Stimulated activated CD8-positive, alpha-beta memory T cell treated with anti-CD3 and anti-CD28 coated beads, Interleukin-7, amount 100 ng/mL, for 1 hour (primary cell): ENCODE measurements at places on chromosomes 4 and X.

- DNase-seq, result no peak
Observed at GRCh38 chr4:155881555-155881954, 15.5 kb upstream of the ASIC5 start.

GRCh38 chr4:27684610-27685011 is 824.0 kb downstream of the STIM2 start:
- DNase-seq, result no peak

DNA sequence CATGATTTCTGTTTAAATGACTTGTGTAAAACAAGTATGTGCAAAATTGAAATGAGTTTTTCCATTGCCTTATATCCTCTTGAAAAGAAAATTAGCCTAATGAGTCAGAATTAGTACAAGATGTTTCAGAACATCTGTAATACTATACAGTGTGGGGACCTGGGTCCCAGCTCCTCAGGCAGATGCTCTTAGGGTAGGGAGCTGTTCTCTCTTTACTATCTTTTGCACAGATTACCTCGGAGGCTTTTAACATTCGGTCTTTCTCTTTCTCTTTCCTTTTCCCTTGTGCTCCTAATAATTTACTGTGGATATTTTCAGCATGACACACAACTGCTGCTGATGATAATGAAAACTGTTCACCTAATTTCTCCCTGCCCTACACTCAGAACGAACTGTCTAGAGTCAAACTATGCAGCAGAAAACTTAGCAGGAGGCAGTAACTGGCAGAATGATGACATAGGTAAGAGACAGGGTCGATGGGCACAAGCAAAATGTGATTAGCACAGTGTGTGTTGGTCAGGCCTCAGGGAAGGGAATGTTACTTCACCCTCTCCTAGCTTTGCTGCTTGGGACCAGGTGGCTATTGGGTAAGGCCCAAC is 455.3 kb downstream of the PDHA2 start:
- no peak for DNase-seq

DNA sequence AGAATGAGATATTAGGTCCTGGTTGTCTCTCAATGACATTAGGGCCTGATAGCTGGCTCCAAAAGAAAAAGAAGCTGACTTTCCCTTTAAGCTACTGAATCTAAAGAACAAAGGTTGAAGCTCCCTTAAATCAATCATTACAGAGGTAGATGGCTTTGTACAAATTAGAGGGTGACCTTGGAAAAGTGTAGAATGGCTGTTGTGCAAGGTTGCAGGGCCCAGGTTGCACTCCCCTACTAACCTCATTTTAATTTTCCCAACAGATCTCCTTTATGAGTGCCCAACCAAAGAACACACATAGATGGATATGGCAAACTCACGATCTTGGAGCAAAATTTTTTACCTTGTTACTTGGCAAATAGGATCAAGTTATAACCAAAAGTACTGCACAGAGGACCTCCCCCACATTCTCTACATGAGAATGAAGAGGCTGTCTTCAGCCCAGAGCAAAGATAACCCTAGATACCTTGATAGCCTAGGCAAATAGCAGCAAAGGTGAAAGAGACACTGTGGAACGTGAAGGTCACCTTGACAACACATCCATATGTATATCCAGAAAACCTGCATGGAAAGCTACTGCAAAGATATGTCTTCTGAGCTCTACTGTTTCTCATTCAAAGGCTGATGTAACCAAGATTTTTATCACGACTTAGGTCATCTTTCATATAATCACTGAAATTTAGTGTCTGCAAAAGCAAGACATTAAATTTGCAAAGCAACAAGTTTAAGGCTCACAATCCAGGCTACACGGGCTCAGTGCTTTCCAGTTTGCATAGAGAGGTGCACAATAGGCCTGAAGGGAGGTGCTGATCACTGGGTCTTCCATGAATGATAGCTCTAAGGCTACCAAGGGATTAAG is 23.0 kb downstream of the KLB start:
- DNase-seq, result no peak

DNA sequence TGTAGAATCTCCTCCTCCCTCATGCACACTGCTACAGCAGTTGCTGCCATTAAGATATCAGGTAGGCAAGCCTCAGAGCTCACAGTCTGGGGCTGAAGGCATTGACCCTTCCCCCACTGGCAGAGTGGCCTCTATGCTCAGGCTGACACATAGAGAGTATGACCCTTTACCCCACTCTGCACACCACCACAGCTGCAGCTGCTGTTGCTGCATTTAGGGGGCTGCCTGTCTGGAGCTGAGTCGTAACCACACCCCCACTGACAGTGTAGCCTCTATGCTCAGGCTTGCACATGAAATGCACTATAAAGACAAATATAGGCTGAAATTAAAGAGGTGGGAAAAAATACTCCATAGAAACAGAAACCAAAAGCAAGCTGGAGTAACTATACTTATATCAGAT is 289.3 kb upstream of the PABPC4L start:
- no peak for DNase-seq

DNA sequence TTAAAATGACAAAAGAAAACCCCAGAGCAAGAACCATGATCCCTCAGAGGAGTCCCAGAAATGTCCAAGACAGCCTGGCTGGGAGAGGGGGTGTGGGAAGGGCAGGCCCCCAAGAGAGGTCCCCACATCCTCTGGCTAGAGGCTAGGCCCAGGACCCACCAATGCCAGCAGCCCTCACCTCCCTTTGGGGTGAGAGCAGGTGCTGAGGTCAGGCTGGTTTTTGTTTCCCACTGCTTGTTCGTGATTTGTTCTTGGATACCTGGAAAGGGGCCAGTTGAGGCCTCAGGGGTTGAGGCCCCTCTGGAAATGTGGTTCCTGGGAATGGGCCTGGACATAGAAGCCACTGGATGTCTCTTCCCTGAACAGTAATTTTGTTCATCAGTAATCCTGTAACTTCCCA is 2.3 kb upstream of the GRSF1 start:
- no peak for DNase-seq

- DNase-seq, result peak; percentile 27
Observed at GRCh38 chr4:173257732-173258717, 76.1 kb downstream of the HMGB2 start.

GRCh38 chrX:17377795-17378194 is 2.8 kb downstream of the NHS start:
- no peak for DNase-seq

DNA sequence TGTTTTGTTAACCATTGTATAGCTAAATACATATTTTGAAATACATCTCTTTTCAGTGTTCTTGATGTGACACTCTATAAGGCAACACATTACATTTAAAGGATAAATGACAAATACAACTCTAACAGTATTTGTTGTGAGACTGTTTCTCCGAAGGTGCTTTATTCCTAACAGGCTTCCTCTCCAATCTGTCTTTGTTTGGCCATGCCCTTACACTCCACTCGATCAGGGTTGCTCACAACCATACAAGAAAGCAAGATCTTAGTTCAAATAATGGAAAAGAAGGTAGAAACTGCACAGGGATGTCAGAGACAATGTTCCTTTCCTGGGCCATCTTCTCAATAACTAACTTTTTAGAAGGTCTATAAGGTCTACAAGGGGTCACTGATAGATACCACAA is 36.5 kb downstream of the AMMECR1 start:
- no peak for DNase-seq

GRCh38 chr4:4730249-4730648 is 129.2 kb upstream of the MSX1 start:
- no peak for DNase-seq

GRCh38 chr4:177131736-177132135 is 177.9 kb upstream of the NEIL3 start:
- no peak for DNase-seq

- no peak for DNase-seq
Observed at GRCh38 chr4:578451-579443, 2.7 kb upstream of the TMEM271 start.

DNA sequence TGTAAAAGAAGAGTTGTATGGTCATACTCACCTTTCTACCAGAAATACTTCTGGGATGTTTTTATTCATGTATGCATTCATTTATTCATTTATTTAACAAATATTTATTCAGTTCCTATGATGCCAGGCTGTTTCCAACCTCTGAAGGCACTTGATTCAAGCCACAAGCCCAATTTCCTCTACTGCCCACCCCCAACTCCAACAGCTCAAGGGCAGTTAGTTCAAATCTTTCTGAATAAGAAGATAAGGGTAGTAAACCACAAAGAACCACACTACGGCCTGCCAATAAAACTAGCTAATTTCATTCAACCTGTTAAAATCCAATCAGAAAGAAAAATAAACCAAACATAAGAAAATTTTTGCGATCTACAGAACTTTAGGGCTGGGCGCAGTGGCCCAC is 31.2 kb downstream of the LRBA start:
- no peak for DNase-seq

DNA sequence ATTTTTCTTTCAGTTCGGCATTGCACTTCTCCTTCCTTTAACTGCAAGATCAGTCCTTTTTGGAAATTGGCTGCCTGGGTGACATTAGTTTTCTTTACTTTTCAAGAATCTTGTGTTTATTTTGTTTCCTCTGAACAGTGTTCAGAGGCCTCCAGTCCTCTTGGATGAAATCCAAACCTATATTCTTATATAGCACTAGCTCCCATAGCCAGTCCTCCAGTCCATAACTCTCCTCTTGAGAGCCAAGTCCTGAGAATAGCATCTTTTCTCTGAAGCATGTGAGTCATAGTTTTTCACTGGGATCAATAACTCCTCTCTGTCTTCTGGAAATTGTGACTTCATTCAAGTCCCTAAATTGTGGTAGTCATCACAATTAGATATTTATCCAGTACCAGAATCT is 357.5 kb downstream of the RAPGEF2 start:
- no peak for DNase-seq

- no peak for DNase-seq
Observed at GRCh38 chr4:110195561-110196205, 2.7 kb downstream of the ELOVL6 start.

DNA sequence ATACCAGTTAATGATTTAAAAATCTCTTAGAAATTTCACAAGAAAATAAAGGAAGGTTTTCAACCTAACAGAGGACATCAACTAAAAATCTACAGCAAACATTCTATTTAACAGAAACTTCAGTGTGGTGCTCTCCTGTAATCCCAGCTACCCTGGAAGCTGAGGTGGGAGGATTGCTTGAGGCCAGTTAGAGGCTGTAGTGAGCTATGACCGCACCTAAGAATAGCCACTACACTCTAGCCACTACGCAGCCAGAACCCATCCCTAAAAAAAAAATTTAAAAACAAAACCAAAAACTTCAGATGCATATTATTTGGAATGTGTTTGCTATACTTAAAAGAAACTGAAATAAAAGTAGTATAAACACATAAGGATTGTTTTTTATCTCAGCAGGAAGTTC is 7.2 kb upstream of the FHIP1A start:
- DNase-seq, result no peak

DNA sequence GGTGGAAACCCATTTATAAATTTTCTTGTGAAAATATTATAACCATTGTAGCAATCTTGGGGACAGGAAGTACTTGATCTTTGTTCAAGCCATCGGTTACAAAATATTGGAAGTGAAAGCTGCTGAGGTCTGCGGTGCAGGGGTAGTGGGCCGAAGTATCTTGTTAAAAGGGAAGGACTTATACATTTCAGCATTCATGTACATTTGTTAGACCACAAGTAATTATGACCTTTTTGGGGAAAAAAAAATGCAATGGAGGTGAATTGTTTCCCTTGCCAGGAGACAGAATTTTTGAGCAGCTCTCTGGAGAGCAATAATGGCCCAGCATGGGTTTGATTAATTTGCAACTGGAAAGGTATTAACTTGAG is 121.3 kb downstream of the EGF start:
- no peak for DNase-seq

DNA sequence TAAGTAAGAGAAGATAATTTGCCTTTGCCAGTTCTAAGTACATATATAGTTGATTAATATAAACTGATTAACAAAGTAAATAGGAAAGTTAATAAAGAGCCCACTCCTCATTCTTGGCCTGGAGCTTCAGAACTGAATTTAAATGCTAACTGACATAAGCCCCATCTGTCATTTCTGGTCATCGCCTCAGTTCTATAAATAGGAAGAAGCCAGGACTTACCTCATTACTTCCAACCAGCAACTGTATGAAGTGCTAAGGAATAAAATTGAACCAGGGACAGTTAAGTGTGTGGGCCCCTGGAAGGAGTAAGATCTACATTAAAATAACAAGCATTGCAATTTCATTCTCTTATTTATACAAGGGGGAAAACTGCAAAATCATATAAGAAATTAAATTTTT is 52.0 kb upstream of the PDLIM5 start:
- DNase-seq, result no peak

DNA sequence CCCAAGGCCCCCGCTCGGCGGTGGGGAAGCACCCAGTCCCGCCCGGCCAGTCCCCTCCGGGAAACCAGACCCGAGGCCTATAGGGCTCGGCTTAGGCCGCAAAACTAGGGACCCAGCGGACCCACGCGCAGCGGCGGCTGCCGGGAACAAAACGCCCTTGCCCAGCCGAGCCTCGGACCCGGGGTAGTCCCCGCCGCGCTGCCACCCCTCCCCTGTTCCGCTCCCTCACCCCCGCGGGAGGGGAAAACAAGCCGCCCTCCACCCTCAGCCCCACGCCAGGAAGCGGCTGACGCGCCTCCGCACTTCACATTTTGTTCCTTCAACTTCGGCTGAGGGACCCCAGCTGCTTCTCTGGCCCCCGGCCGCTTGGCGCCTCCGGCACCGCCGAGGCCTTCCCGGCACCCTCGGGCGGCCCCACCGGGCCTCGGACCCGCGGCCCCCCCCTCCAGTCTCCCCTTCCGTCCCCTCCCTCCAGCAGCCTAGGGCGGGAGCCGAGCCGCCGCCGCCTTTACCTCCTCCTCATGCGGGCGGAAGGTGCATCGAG is 694 bp downstream of the PDS5A start:
- DNase-seq, result peak; percentile 25

GRCh38 chr4:137587796-137588195 is 55.5 kb upstream of the PCDH18 start:
- DNase-seq, result no peak

DNA sequence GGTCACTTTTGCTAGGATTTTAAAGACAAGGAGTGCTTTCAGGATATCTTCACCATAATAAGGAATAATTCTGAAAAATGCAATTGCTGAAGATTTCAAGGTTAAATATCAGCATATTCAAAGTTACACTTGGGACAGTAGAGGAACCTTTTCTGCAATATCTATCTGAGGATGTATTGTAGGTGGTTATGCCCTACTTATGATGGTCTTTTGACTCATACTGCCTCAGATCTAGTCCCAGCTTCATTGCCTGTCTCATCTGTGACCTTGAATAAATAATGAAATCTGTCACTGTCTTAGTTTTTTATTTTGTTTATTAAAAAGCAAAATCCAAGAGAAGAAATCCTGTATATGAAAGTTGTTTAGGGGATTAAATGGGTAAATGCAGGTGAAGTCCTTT is 2.9 kb downstream of the BANK1 start:
- no peak for DNase-seq

- no peak for DNase-seq
Observed at GRCh38 chrX:13047759-13048158, 3.3 kb upstream of the FAM9C start.
